ENCODE measurements at places on chromosomes 16 and 17. TPM values are rescaled to one million over a fixed set of nuclear protein-coding genes. Genes with fewer than 3 reads are reported as not detected.

GRCh38 chr16:53142823-53143568 lies 88.2 kb downstream of the CHD9 start:
- H3K36me3 ChIP-seq, result no peaks in the 10 kb centered on the region
- H3K4me1 ChIP-seq, result no peaks in the 10 kb centered on the region
- H3K4me3 ChIP-seq, result no peak overlapping the region
- no peaks in the 10 kb centered on the region for H3K27me3 ChIP-seq
- no peak for DNase-seq

The HBQ1 gene
- total RNA-seq, result 1.1 TPM

GRCh38 chr17:5687646-5688045 lies 103.3 kb upstream of the NLRP1 start:
- no peak overlapping the region for H3K27ac ChIP-seq
- no peaks in the 10 kb centered on the region for H3K36me3 ChIP-seq
- peaks cover 5% of the 10 kb centered on the region for H3K27me3 ChIP-seq
- no peak overlapping the region for H3K4me3 ChIP-seq

DNA sequence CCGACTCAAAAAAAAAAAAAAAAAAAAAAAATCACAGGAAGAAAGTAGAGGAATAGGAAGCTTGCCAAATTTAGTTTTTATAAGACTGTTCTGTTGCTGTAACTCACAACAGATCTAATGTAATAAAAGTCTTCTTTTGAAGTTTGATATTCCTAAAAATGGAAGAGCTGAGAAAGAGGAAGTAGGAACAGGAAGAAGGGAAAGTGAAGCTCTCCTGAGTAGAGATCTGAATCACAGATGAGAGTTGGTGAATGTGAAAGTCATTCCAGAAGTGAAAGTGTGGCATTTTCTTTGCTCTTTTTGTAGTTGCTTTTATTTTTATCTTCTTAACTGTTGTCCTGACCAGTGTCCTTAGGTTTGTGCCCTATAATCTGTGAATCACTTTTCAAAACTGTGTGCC lies 2.1 kb downstream of the NMT1 start:
- no peak overlapping the region for H3K27ac ChIP-seq
- no peak for DNase-seq
- peak overlapping the region; percentile 100 for H3K4me3 ChIP-seq
- peaks cover 4% of the 10 kb centered on the region for H3K36me3 ChIP-seq

The FOXC2 gene
- total RNA-seq, result 11.3 TPM

DNA sequence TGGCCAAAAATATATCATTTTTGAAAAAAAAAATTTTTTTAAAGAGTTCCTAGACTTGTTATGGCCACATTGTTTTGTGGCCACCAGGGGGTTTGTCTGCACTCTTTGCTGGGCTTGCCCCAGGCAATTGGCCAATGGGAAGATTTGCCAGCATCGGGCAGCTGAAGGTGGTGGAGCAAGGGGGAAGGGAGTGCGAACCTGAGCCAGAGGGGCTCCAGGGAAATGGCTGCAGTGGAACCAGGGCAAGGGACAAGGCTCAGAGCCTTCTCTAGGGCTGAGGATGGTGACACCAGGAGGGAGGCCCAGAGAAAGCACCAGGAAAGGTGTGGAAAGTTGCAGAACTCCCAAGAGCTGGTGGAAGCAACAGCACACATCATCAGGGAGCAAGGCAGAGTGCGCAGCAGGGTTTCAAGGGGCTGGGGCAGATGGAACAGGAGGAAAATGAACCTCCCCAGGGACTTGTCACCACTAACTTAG lies 15.5 kb upstream of the CMIP start:
- H3K27ac ChIP-seq, result no peak overlapping the region
- H3K27me3 ChIP-seq, result no peaks in the 10 kb centered on the region

The ALDH3A1 gene
- 0.77 TPM for total RNA-seq

The PRM1 gene
- total RNA-seq, result not detected

GRCh38 chr16:83717308-83717707 lies 90.5 kb upstream of the HSBP1 start:
- no peak overlapping the region for H3K4me3 ChIP-seq
- no peaks in the 10 kb centered on the region for H3K36me3 ChIP-seq
- peaks cover 12% of the 10 kb centered on the region for H3K4me1 ChIP-seq
- no peak overlapping the region for H3K27ac ChIP-seq
- H3K27me3 ChIP-seq, result no peaks in the 10 kb centered on the region
- DNase-seq, result no peak

The SHCBP1 gene
- total RNA-seq, result 5.4 TPM

GRCh38 chr17:59141860-59142259 lies 13.1 kb downstream of the SKA2 start:
- no peaks in the 10 kb centered on the region for H3K4me1 ChIP-seq
- peaks cover 13% of the 10 kb centered on the region for H3K36me3 ChIP-seq
- no peaks in the 10 kb centered on the region for H3K27me3 ChIP-seq
- no peak overlapping the region for H3K4me3 ChIP-seq
- DNase-seq, result no peak

The WFDC1 gene
- 0.95 TPM for total RNA-seq

- no peak overlapping the region for H3K4me3 ChIP-seq
- DNase-seq, result no peak
- no peak overlapping the region for H3K27ac ChIP-seq
- peaks cover 6% of the 10 kb centered on the region for H3K36me3 ChIP-seq
Measured at GRCh38 chr17:45282683-45283644, 21.1 kb upstream of the SPATA32 start.

GRCh38 chr17:35286120-35286781 lies 43.4 kb downstream of the SLFN5 start:
- peaks cover 4% of the 10 kb centered on the region for H3K27me3 ChIP-seq
- H3K36me3 ChIP-seq, result no peaks in the 10 kb centered on the region

The CCDC154 gene
- 2.2 TPM for total RNA-seq

DNA sequence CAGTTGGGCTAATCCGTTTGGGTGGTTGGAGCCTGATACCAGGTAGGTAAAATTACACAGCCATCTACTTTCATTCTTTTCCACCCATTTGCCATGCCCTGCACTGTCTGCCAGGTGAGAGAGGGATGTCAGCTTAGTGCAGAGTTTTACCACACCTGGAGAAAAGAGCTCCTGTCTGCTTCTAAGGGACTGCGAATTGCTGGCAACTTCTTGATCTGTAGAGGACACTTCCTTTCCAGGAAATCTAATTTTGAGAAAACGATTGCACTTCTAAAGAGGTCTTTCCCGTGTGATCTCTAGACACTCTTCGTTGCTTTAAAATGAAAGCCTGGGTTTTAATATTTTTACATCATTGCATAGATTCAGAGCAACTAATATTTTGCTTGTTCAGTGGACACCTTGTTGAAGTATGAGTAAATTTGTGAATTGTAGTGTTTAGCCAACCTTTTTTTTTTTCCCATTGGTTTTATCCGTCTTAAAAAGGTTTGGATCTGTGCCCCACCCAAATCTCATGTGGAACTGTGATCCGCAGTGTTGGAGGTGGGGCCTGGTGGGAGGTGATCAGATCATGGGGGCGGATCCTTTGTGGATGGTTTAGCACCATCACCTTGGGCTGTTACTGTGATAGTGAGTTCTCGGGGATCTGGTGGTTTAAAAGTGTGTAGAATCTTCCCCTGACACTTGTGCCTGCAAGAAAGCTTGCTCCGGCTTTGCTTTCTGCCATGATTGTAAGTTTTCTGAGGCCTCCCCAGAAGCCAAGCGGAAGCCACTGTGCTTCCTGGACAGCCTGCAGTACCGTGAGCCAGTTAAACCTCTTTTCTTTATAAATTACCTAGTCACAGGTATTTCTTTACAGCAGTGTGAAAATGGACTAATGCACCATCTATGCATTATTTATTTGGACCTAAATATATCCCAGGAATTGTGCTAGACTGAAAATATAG lies 104.6 kb downstream of the PRKCA start:
- peaks cover 24% of the 10 kb centered on the region for H3K4me1 ChIP-seq
- no peaks in the 10 kb centered on the region for H3K27me3 ChIP-seq
- no peak overlapping the region for H3K27ac ChIP-seq
- no peaks in the 10 kb centered on the region for H3K36me3 ChIP-seq
- DNase-seq, result no peak

DNA sequence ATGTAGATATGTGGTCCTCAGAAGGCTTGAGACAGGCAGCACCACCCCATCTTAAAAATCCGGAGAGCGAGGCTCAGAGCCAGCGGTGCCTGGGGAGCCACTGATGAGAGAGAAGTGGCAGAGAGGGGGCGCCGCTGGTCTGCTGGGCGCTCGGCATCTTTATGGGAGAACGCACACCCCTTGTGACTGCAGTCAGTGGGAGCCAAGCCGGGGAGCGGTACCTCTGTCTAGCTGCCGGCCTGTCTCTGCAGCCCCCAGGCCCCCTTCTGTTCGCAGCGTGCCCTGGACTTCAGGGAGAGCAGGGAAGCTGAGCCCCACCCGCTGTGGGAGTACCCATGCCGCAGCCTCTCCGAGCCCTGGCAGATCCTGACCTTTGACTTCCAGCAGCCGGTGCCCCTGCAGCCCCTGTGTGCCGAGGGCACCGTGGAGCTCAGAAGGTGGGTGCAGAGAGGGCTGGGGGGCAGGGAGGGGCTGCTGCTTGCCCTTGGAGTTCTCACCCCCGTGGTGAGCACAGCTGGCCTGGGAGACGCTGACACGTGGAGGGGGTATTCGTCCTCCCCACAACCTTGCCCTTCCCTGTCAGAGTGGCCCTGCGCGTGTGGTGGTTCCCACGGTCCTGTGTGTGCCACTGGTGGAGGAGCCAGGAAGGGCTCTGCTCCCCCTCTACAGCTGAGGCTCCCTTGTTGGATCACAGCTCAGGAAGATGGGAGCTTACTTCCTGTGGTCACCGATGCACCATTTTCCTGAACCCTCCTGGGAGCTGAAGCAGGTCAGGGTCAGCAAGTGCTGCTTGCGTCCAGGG lies 44.8 kb downstream of the PRMT7 start:
- H3K27me3 ChIP-seq, result no peaks in the 10 kb centered on the region
- no peak for DNase-seq
- no peak overlapping the region for H3K4me3 ChIP-seq
- H3K36me3 ChIP-seq, result peaks cover 3% of the 10 kb centered on the region
- H3K4me1 ChIP-seq, result peaks cover 11% of the 10 kb centered on the region
- H3K27ac ChIP-seq, result no peak overlapping the region

The KCNAB3 gene
- 2.8 TPM for total RNA-seq

- H3K4me3 ChIP-seq, result no peak overlapping the region
- DNase-seq, result no peak
- peaks cover 13% of the 10 kb centered on the region for H3K36me3 ChIP-seq
- H3K4me1 ChIP-seq, result peaks cover 21% of the 10 kb centered on the region
- H3K27me3 ChIP-seq, result no peaks in the 10 kb centered on the region
Measured at GRCh38 chr17:28946239-28946638, 5.1 kb downstream of the PHF12 start.

DNA sequence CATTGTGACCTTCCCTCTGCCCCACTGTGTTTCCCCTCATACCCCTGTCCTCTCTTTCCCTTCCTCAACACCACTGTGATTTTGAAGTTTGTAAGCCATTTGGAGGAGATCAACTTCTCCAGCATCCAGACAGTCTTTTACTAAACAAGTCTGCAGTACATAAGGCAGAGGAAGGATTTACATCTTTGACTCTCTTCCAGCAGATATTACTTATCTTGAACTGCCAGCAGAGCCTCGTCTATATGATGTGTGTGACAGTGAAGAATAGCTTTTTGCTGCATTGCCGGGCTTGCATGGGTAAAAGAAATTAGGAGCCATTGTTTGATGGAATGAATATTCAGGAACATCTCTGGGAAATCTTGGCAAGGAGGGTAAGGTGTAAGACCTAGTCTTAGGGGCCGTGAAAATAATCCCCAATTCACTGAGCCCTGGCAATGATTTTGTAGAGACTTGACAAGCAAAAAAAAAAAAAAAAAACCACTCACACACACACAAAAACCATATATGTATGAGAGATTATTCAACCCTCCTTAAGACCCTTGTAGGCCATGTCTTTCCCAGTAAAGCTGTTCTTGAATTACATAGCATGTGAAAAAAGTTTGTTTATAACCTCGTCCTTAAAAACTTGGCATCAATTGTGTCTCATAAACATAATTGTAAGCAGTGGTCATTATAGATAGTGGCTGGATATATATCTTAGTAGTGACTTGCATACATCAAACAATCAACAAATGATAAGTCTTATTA lies 903.9 kb downstream of the CDH11 start:
- no peaks in the 10 kb centered on the region for H3K36me3 ChIP-seq
- H3K27me3 ChIP-seq, result no peaks in the 10 kb centered on the region
- H3K27ac ChIP-seq, result no peak overlapping the region
- H3K4me1 ChIP-seq, result no peaks in the 10 kb centered on the region
- H3K4me3 ChIP-seq, result no peak overlapping the region

The HSF4 gene
- 11.1 TPM for total RNA-seq

GRCh38 chr17:67374329-67375053 lies 2.6 kb upstream of the PITPNC1 start:
- H3K27me3 ChIP-seq, result peaks cover 5% of the 10 kb centered on the region
- peak overlapping the region; percentile 86 for H3K27ac ChIP-seq
- peak overlapping the region; percentile 84 for H3K4me3 ChIP-seq
- H3K36me3 ChIP-seq, result peaks cover 5% of the 10 kb centered on the region

- peaks cover 13% of the 10 kb centered on the region for H3K27me3 ChIP-seq
- H3K27ac ChIP-seq, result no peak overlapping the region
- no peaks in the 10 kb centered on the region for H3K36me3 ChIP-seq
Measured at GRCh38 chr17:71710816-71711215, 410.0 kb upstream of the SOX9 start.

- H3K36me3 ChIP-seq, result no peaks in the 10 kb centered on the region
- no peak overlapping the region for H3K4me3 ChIP-seq
- H3K27me3 ChIP-seq, result no peaks in the 10 kb centered on the region
- H3K4me1 ChIP-seq, result peaks cover 61% of the 10 kb centered on the region
Measured at GRCh38 chr16:73713778-73714495, 582.7 kb upstream of the PSMD7 start.

The CAPNS2 gene
- 4.7 TPM for total RNA-seq

GRCh38 chr17:75824666-75825065 lies 19.5 kb downstream of the UNC13D start:
- H3K36me3 ChIP-seq, result peaks cover 7% of the 10 kb centered on the region
- H3K4me3 ChIP-seq, result no peak overlapping the region
- peaks cover 10% of the 10 kb centered on the region for H3K4me1 ChIP-seq
- H3K27ac ChIP-seq, result peak overlapping the region; percentile 74
- no peaks in the 10 kb centered on the region for H3K27me3 ChIP-seq

GRCh38 chr17:34252444-34253138 lies 2.5 kb upstream of the CCL2 start:
- no peak for DNase-seq
- peak overlapping the region; percentile 29 for H3K4me3 ChIP-seq
- peaks cover 8% of the 10 kb centered on the region for H3K27me3 ChIP-seq
- no peaks in the 10 kb centered on the region for H3K36me3 ChIP-seq

DNA sequence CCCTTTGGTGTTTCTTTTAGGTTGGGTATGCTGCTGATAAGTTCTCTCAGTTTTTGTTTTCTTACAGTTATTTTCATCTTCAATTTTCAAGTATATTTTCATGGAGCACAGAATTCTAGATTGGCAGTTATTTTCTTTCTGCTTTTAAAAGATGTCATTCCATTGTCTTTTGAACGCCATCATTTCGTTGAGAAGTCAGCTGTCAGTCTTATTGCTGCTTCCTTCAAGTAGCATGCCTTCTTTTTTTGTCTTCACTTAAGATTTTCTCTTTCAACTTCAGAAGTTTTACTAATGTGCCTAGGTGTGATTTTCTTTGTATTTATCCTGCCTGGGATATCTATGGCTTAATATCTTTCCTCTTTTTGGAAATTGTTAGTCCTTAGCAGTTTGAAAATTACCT lies 262.2 kb upstream of the PMFBP1 start:
- no peak overlapping the region for H3K4me3 ChIP-seq
- DNase-seq, result no peak
- no peaks in the 10 kb centered on the region for H3K4me1 ChIP-seq
- H3K27me3 ChIP-seq, result no peaks in the 10 kb centered on the region

The CACNG1 gene
- 0.24 TPM for total RNA-seq
